ENCODE measurements at places on chromosomes 3 and 15. TPM values are rescaled to one million over a fixed set of nuclear protein-coding genes. Genes with fewer than 3 reads are reported as not detected.

GRCh38 chr3:66012711-66013110, 26.0 kb downstream of the MAGI1 start:
- DNase-seq = no peak

Gene ERICH6
- 0.41 TPM for total RNA-seq

DNA sequence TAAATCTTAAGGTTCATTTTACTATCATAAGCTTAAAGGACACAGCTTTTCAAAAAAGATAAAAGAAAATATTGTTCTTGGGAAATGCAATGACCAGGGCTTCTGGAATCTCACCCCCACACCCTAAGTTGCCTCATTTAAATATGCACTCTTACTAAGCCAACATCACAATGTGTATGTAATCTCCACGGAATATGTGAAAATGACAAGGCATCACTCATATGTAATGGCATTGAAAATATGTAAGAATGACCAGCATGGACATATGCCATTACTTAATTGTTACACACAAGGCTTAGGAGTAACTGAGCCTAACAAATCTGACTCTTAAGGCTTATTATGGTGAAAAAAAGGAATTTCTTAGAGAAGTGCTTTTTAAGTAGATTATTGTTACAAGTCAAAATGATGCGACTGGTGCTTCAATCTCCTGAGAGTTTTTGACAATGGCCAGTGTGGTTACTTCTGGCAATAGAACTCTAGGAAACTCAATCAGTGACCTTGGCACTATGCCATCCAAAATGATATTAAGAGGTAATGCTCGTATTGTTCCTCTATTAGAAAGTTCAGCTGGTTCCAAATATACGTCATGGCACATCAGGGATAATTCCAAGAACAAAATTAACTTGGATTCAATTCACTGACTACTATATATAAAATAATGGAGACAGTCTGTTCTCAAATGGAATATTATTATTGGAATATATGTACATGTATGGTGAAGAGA, 290.0 kb upstream of the PLSCR5 start:
- DNase-seq = peak; percentile 57

DNA sequence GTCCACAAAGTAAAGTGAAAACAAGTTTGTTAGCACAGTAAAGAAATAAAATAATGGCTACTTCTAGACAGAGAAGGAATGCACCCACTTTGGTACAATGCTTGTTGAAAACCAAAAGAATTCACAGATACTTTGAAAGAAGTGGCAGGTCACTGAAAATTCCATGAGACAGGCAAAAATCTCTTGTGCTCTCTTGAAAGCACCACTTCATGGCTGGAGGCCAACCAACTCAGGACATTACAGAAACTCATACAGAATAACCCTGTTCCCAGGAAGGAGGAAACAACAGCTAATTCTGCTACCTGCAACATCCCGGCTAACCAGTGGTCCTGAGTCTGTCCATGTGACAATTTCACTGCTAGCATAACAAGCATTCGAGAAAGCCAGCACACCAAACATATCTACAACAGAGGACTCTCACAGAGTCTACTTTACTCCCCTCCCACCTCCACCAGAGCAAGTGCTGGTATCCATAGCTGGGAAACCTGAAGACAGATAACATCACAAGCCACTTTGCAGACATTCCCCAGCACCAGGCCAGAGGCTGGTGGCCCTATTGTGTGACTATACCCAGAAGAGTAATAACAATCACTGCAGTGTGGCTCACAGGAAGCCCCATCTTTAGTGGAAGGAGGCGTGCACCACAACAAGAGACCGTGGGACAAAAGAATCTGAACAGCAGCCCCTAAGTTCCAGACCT, 255.3 kb upstream of the SLITRK3 start:
- no peak for DNase-seq

Gene ATP13A4
- total RNA-seq = not detected

GRCh38 chr15:86919581-86919980, 839.9 kb downstream of the AGBL1 start:
- DNase-seq = no peak

DNA sequence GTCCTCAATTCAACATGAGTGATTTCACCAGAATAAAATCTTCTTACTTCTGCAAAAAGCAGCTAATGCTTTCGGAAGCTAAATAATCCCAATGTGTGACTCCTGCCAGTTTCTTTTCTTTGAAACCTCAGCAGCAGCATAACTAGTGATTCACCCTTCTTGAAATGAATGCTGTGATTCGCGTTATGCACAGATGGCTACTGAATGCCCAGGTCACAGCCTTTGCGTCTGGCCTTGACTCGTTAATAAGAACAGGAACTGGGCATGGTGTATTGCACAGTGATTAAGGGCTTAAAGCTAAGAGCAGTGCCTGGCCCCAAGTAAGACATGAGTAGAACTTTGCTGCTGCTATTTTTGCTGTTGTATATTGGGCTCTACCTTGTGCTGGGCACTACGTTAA, 19.0 kb downstream of the CGNL1 start:
- DNase-seq = peak; percentile 62

DNA sequence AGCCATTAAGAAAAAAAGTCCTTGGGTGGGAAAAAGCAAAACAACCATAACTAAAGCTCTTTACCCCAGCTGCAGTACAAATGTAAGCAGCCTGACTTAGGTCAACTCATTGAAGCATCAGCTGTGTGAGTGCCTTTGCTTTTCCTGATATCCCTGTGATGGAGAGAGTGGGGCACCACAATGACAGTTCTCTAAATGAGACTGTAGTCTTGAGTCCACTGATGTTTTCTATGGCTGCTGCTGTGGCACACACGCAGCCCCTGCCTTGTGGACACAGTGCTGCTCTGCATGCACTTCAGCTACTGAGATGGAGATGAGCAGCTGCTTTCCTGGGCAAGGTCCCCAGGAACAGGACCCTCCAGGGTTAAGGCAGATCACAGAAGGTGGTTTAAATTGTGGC, 173.2 kb downstream of the KCNAB1 start:
- no peak for DNase-seq

DNA sequence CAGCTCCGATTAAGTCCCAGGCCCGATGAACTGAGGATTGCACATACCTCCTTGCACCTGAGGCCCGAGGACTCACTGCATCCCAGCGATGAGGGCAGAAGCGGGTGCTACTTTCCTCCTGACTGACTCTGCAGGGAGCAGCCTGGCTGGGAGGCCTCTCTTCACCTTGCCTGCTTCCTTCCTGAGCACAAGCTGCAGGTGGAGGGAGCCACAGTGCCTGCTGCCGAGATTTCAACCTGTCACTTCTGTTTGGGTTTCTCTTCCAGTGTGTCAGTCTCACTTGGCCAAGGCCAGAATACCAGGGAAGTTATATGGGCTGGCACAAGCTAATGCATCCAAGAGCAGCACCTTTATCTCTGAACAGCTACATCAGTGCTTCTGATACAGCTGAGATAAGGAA, 185.4 kb downstream of the NTRK3 start:
- no peak for DNase-seq

Gene SMAD6
- total RNA-seq = 27.2 TPM

Gene LOXL1
- 53.4 TPM for total RNA-seq

- peak; percentile 91 for DNase-seq
Measured at GRCh38 chr3:65946438-65946837, 92.3 kb downstream of the MAGI1 start.

Gene CADPS
- total RNA-seq = 0.57 TPM

Data from fibroblast of the aortic adventitia (primary cell).